ENCODE measurements at places on chromosomes 4 and X. TPM values are rescaled to one million over a fixed set of nuclear protein-coding genes. Genes with fewer than 3 reads are reported as not detected.

Gene GPRASP2
- total RNA-seq, result 2.1 TPM

Gene AADAT
- total RNA-seq, result not detected

Gene HOPX
- total RNA-seq, result 4.3 TPM

DNA sequence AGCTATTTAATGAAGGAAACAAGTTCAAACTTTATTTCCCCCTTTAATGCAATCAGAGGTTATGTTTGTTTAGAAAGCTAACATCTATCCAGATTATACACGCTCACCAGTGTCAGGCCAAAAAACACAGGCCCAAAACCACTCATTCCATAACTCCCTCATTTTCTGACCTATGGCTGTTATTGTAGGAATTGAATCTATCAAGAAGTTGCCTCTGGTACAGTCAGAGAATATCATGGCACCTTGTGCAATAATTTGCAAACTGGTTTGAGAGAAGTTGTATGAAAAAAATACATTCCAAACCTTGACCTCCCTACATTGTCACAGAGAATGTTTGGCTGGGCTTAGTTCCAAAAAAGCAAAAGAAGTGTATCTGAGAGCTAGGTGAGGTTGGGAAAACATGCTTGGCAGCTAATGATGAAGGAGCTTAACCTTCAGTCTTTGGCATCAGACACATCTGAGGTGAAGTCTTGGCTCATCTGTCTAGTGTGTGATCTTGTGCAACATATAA is 591.0 kb downstream of the ANKRD50 start:
- H3K27me3 ChIP-seq, result no peaks in the 10 kb centered on the region
- no peak for DNase-seq
- no peaks in the 10 kb centered on the region for H3K36me3 ChIP-seq
- H3K27ac ChIP-seq, result no peak overlapping the region
- H3K4me1 ChIP-seq, result no peaks in the 10 kb centered on the region
- no peak overlapping the region for H3K4me3 ChIP-seq

GRCh38 chr4:14359991-14360390 is 642.3 kb upstream of the CPEB2 start:
- no peak for DNase-seq
- H3K27ac ChIP-seq, result no peak overlapping the region
- H3K4me1 ChIP-seq, result no peaks in the 10 kb centered on the region
- no peak overlapping the region for H3K4me3 ChIP-seq
- no peaks in the 10 kb centered on the region for H3K27me3 ChIP-seq

DNA sequence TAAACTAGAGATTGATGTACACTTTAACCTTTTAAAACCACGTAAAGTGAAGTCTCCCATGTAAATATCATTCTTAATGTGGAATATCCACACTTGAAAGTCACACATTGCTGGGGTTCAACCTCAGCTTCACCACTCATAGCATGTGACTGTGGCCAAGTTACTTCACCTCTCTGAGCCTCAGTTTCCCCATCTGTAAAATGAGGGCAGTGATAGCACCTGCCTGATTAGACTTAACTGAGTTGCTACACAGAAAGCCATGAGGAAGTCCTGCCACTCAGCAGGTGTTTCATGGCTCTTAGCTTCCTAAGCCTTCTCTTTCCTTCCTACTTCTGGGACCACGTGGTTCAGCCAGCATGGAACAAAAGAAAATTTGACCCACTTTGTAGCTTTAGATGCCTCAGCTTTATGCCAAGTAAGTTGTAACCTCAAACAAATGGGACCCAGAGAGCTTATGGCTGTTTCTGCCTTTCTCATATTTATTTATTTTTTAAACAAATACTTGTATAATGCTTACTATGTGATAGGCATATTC is 277.3 kb upstream of the KLF3 start:
- no peak for DNase-seq
- H3K4me1 ChIP-seq, result peaks cover 6% of the 10 kb centered on the region
- H3K27ac ChIP-seq, result no peak overlapping the region
- no peaks in the 10 kb centered on the region for H3K36me3 ChIP-seq
- H3K27me3 ChIP-seq, result no peaks in the 10 kb centered on the region

- H3K4me3 ChIP-seq, result no peak overlapping the region
- peaks cover 12% of the 10 kb centered on the region for H3K36me3 ChIP-seq
- no peaks in the 10 kb centered on the region for H3K27me3 ChIP-seq
- no peak overlapping the region for H3K27ac ChIP-seq
- H3K4me1 ChIP-seq, result peaks cover 27% of the 10 kb centered on the region
- no peak for DNase-seq
These were observed 48.2 kb downstream of the HADH start for GRCh38 chr4:108037884-108038283.

DNA sequence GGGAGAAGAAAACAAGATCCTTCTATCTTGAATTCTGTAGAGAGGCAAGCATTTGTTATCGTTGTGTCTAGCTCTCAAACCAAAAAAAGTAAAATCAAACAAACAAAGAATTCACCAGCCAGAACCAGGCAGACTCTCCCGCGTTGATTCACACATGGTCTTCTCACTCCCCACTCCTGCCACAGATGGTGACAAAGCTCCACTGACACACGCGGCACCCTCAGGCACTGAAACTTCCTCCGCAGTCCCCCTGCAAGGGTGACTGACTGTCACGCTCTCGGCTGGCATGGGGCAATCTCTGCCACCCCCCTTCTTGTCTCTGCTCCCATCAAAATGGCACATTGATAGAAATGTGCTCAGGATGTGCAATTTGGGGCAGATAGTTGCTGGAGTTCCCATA is 304.9 kb downstream of the DHX15 start:
- H3K4me3 ChIP-seq, result no peak overlapping the region
- H3K27me3 ChIP-seq, result no peaks in the 10 kb centered on the region
- H3K4me1 ChIP-seq, result no peaks in the 10 kb centered on the region
- no peak for DNase-seq
- H3K27ac ChIP-seq, result no peak overlapping the region

DNA sequence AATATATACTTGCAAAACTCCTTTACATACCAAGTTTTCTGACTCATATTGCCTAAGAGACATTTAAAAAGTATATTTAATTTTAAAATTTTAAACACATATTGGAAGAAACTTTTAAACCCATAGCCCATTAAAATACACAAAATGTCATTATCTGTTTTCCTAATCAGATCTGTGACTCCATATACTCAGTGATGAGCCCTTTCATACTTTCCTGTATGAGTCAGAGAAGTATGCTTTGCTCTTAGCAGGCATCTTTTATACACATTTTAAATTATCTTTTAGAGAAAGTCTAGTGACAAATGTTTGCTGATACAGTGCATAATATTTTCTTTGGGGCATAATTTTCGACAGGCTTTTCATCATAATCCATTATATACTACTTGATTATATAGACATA is 26.4 kb downstream of the SPIN3 start:
- DNase-seq, result no peak
- H3K27ac ChIP-seq, result no peak overlapping the region
- no peaks in the 10 kb centered on the region for H3K36me3 ChIP-seq
- H3K4me1 ChIP-seq, result no peaks in the 10 kb centered on the region
- H3K27me3 ChIP-seq, result no peaks in the 10 kb centered on the region
- no peak overlapping the region for H3K4me3 ChIP-seq

GRCh38 chr4:14277505-14277904 is 650.0 kb upstream of the BOD1L1 start:
- H3K4me3 ChIP-seq, result no peak overlapping the region
- DNase-seq, result no peak
- H3K4me1 ChIP-seq, result no peaks in the 10 kb centered on the region

- H3K27me3 ChIP-seq, result no peaks in the 10 kb centered on the region
- H3K4me3 ChIP-seq, result no peak overlapping the region
- peaks cover 37% of the 10 kb centered on the region for H3K4me1 ChIP-seq
- no peak overlapping the region for H3K27ac ChIP-seq
These were observed 21.4 kb upstream of the AFAP1 start for GRCh38 chr4:7960790-7961655.

Measured in CD4-positive, alpha-beta T cell (primary cell).